Dermis microvascular lymphatic vessel endothelial cell (primary cell): ENCODE measurements at places on chromosomes 11 and 22. TPM values are rescaled to one million over a fixed set of nuclear protein-coding genes. Genes with fewer than 3 reads are reported as not detected.

DNA sequence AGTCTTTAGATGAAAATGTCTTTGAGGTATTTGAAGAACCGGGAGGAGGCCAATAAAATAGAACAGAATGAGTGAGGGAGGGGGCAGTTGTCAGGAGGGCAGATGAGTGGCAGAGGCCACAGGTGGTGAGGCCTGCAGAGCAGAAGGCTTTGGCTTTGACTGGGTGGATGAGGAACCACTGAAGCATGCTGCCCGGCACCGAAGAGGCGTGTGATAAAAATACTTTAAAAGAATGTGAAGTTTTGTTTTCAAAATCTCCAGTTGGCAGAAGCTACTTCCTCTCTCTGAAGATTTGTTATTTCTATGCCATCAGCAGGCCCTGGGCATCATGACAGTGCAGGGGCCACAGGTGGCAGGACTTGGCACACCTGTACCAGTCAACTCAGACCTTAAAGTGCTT lies 6.3 kb downstream of the MS4A12 start:
- DNase-seq, result no peak

The TMEM132A gene
- 39.9 and 101 TPM in 2 replicates for total RNA-seq

The AGBL2 gene
- 0.13 and 0.38 TPM in 2 replicates for total RNA-seq

DNA sequence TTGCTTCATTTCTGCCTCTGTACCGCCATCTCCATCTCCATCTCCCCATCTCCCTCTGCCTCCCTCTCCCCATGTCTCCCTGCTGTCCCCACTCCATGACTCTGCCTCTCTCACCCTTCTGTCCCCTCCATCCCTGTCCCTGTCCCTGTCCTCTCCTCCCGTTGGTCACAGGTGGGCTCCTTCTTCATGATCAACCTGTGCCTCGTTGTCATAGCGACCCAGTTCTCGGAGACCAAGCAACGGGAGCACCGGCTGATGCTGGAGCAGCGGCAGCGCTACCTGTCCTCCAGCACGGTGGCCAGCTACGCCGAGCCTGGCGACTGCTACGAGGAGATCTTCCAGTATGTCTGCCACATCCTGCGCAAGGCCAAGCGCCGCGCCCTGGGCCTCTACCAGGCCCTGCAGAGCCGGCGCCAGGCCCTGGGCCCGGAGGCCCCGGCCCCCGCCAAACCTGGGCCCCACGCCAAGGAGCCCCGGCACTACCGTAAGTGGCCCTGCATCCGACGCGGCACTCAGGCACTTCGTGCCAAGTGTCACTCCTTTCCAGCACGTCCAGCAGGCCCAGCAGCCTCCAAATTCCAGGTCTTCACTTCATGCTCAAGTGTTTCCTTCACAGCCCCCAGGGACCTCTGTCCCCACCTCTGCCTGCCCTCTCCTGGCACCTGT lies 76.0 kb downstream of the CACNA1I start:
- DNase-seq, result no peak

The MMP11 gene
- 5.3 and 6.8 TPM in 2 replicates for total RNA-seq

DNA sequence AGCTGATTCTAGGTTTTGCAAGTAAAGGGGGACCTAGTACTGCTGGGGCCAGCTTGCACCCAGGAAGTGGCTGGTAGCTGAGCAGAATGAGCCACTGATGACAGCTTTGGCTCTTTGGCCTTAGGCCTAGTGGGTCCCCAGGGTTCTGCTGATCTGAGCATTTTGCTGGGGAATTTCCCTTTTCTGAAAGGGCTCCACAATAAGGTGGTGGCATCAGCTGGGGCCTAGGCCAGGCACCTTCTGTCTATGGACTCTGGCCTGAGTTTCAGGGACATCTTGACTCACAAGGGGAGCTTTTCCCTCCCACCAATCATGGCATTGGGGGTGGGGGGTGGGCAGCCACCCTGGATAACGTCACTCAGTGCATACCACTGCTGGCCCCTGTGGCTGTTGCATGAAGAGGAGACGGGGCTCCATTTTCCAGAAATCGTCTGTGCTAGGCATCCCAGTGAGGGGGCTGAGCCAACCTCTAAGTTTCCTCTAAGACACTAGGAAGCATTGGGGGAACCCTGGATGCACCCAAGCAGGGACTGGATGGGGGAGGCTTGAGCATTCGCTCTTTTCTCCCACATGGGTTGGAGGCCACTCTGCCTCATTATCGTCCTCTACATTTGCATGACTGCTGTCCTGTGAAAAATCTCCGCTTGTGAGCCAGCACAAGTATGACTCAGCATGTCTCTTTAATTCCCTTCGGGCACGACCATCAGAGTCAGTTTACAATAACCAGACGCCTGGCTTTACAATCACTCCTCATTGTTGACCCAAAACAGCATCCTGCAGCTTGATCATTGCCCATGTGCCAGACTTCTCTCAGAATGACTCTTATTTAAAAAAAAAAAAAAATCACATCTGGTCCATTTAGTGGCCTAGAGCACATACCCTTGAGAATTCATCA lies 145.0 kb upstream of the THY1 start:
- no peak for DNase-seq

The WT1 gene
- total RNA-seq, result not detected in 2 replicates

GRCh38 chr11:61626580-61627380 lies 45.9 kb upstream of the SYT7 start:
- DNase-seq, result peak; percentile 5
